HL-60 (cell line): ENCODE measurements at places on chromosomes 5 and 9.
A peak's percentile ranks its signal among the peaks of the same experiment; 100 is the strongest.

- DNase-seq, result peak; percentile 52
Observed at GRCh38 chr9:137607141-137607857, 1.8 kb downstream of the ARRDC1 start.

- no peak for DNase-seq
Observed at GRCh38 chr5:976849-977751, 31.5 kb upstream of the NKD2 start.

GRCh38 chr9:111475195-111475594, 9.0 kb downstream of the ECPAS start:
- no peak for DNase-seq

- no peak for DNase-seq
Observed at GRCh38 chr5:127386557-127386956, 96.0 kb downstream of the MEGF10 start.

DNA sequence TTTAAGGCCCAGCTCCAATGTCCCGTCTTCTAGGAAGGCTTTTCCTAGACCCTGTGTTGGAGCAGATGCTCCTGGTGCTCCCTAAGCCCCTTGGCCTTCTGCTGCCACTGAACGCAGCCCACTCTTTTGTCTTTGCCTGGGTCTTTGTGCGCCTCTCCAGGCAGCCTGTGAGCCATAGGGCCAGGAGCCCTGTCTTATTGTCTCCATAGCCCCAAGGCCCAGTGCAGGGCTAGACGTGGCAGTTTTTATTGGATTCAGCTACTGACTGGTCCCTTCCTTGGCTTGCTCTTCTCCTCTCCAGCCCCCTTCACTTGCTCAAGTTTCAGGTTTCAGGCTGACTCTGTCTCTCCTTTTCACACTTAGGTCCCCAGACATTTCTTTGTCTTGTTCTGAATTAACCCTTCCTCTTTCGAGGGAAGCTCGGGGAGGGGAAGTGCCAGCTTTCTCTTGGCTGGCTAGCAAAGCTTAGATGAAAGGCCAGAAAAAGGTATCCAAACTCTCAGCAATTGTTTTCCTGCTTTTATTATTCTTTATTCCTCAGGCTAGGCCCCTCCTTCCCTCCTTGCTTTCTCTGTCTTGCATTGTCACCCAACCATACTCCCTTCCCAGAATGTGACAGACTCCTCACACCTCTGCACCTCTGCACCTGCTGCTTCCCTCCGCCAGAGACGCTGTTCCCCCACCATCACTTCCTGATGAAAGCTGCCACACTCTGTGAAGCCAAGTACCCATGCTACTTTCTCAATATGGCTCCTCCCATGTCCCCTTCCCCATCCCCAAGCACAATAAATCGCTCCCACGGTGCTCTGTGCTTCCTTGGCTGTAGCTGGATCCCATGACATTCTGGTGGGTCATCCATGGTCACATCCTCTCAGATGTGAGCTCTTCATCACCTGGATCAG, 101.6 kb upstream of the CPEB4 start:
- no peak for DNase-seq

- DNase-seq, result no peak
Observed at GRCh38 chr5:31156631-31157160, 36.8 kb upstream of the CDH6 start.

GRCh38 chr5:10222326-10222725, 27.4 kb downstream of the ATPSCKMT start:
- DNase-seq, result no peak
